Vein endothelial cell (primary cell): ENCODE measurements at places on chromosomes 2 and 18. TPM values are rescaled to one million over a fixed set of nuclear protein-coding genes. Genes with fewer than 3 reads are reported as not detected.

FAM237A gene
- total RNA-seq, result not detected in 2 replicates

CCT7 gene
- total RNA-seq, result 352 and 393 TPM in 2 replicates

CLEC4F gene
- not detected in 2 replicates for total RNA-seq

SERPINB3 gene
- total RNA-seq, result not detected in 2 replicates

GALNT14 gene
- 0.57 TPM in 1 of 2 replicates, not detected in the other for total RNA-seq

CDH2 gene
- total RNA-seq, result 5.8 and 7.5 TPM in 2 replicates

SPATA3 gene
- total RNA-seq, result not detected in 2 replicates

IL36RN gene
- total RNA-seq, result not detected in 2 replicates

MFSD2B gene
- total RNA-seq, result 0.19 TPM in 1 of 2 replicates, not detected in the other

NPHP1 gene
- total RNA-seq, result 4.6 and 6.6 TPM in 2 replicates

ACTG2 gene
- 0.67 TPM in 1 of 2 replicates, not detected in the other for total RNA-seq

PKP4 gene
- total RNA-seq, result 58.8 and 80.0 TPM in 2 replicates

TCF7L1 gene
- total RNA-seq, result 6.2 and 8.3 TPM in 2 replicates

CAPN14 gene
- total RNA-seq, result 0.10 TPM in 1 of 2 replicates, not detected in the other

DUSP19 gene
- 2.5 and 2.6 TPM in 2 replicates for total RNA-seq

TMX3 gene
- total RNA-seq, result 70.9 and 83.4 TPM in 2 replicates

ANKRD30B gene
- total RNA-seq, result not detected in 2 replicates

ST3GAL5 gene
- 12.0 and 13.4 TPM in 2 replicates for total RNA-seq

SIGLEC15 gene
- total RNA-seq, result 0.19 TPM in 1 of 2 replicates, not detected in the other

AGXT gene
- total RNA-seq, result not detected in 2 replicates

SCG2 gene
- not detected in 2 replicates for total RNA-seq

UGT1A8 gene
- total RNA-seq, result not detected in 2 replicates

CCDC141 gene
- under 0.01 and 0.10 TPM in 2 replicates for total RNA-seq

PRSS56 gene
- total RNA-seq, result not detected in 2 replicates
